ENCODE measurements at places on chromosomes 16 and 17. TPM values are rescaled to one million over a fixed set of nuclear protein-coding genes. Genes with fewer than 3 reads are reported as not detected.

Gene GRN
- 137 TPM for total RNA-seq

Gene ALOX15B
- not detected for total RNA-seq

Gene CCL1
- total RNA-seq, result not detected

Gene LLGL2
- total RNA-seq, result 3.1 TPM

Gene RND2
- total RNA-seq, result 2.8 TPM

Gene MT1A
- total RNA-seq, result not detected

DNA sequence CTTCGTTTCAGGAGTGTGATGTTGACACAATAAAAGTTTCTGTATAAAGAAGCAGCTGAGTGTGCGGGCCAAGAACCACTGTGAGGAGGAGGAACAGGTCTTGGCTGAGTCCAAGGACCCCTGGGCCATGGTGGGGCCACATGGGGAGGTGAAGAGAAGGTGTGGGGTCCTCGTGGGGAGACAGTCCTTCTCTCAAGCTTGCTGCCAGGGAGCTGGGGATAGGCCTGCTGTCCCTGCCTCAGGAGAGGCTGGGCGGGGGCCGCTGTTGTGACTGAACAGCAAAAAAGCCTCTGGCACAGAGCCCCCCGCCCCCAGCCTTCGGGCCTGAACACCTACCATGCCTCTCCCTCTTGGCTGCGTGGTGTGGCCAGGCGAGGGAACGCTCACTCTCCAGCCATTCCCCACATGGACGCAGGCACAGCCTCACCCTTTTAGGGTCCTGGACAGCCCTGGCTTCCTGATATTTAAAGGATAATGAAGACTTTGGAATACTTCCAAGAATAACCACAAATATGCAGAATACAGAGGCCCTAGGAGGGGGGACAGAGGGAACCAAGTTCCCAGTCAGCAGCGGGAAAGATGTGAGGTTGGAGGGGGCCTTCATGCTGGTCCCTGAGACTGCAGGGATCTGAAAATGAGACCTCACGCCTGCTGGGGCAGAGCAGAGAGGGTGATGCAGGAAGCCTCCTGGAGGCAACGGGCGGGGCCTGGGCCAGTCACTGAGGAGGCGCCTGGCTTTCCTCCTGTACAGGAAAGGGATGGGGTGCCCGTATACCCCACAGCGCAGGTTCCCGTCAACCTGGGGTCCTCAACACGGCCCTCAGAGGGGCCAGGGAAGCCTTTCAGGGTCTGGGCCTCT lies 100.0 kb upstream of the CREBBP start:
- peak; percentile 46 for DNase-seq

- no peak for DNase-seq
These were observed 160.0 kb downstream of the MAP2K6 start for GRCh38 chr17:69574257-69575197.

GRCh38 chr16:19145010-19145409 lies 23.0 kb upstream of the SYT17 start:
- DNase-seq, result no peak

- no peak for DNase-seq
These were observed 92.0 kb downstream of the WSCD1 start for GRCh38 chr17:6162216-6162615.

DNA sequence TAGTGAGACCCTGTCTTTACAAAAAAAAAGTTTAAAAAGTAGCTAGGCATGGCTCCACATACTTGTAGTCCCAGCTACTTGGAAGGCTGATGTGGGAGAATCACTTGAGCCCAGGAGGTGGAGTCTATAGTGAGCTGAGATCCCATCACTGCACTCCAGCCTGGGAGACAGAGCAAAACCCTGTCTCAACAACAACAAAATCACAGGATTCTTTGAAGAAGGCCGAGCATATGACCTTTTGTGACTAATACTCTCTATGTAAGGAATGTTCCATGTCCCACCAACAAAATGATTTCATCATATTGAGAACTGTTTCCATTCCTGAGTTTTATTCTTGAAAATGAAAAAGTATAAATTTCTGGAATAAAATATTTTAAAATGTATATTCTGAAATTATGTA lies 58.9 kb upstream of the EFCAB3 start:
- no peak for DNase-seq

GRCh38 chr17:21209511-21210175 lies 4.3 kb downstream of the TMEM11 start:
- DNase-seq, result no peak

- no peak for DNase-seq
These were observed 38.5 kb upstream of the ETV4 start for GRCh38 chr17:43584666-43585102.

- no peak for DNase-seq
These were observed 14.6 kb upstream of the MED9 start for GRCh38 chr17:17462048-17462824.

GRCh38 chr16:85986931-85987749 lies 88.2 kb downstream of the IRF8 start:
- no peak for DNase-seq

DNA sequence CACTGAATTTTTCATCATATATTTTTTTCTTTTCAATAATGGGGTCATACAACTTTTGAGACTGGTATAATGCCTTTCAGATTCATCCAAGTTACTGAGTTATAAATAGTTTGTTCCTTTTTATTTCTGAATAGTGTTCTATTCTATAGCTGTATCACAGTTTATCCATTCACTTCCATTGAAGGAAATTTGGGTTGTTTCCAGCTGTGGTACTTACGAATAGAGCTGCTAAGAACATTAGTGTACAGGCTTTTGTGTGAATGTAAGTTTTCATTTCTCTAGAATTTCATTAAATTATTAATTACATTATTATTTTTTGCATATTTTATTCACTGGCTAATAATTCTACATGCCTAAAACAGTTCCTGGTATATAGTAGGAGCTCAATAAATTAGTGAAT lies 52.9 kb downstream of the SNTB2 start:
- no peak for DNase-seq

DNA sequence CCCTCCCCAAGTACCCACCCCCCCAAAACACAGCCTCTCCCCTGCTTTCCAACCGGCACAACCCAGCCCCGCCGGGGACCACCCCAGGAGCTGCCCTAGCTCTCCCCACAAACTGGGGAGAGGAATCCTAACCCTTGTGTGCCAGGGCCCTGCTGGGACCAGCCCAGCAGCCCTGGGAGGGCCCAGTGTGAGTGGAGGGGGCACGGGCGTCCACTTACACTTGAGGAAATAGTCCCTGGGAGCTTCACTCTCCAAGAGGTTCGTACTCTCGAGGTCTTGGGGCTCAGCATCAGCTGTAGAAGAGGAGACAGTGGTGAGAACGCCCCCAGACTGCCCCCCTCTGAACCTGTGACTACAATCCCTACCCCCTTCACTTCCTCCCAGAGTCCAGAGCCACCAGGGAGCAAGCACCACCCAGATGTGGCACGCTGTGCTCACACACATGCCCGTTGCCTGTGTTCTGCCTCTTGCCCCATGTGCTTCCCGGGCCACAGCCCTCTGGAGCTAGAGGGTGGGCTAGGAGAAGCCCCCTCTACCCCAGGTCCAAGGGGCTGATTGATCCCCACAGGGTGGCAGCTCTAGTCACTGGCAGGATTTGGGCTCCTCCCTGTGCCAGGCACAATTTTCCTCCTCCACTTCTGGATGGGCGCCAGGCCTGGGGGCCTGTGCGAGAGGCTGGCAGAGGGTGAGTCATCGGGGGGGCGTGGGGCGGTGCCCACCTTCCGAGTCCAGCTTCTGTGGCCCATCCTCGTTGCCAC lies 3.0 kb downstream of the TRIM47 start:
- no peak for DNase-seq

Measured in uterus (tissue), 4 donors.